Fibroblast of upper back skin (primary cell): ENCODE measurements at places on chromosomes 5 and 9.

GRCh38 chr5:95806687-95807086, 15.8 kb downstream of the GLRX start:
- DNase-seq = no peak

- no peak for DNase-seq
Measured at GRCh38 chr5:126947146-126948010, 83.0 kb downstream of the MARCHF3 start.

DNA sequence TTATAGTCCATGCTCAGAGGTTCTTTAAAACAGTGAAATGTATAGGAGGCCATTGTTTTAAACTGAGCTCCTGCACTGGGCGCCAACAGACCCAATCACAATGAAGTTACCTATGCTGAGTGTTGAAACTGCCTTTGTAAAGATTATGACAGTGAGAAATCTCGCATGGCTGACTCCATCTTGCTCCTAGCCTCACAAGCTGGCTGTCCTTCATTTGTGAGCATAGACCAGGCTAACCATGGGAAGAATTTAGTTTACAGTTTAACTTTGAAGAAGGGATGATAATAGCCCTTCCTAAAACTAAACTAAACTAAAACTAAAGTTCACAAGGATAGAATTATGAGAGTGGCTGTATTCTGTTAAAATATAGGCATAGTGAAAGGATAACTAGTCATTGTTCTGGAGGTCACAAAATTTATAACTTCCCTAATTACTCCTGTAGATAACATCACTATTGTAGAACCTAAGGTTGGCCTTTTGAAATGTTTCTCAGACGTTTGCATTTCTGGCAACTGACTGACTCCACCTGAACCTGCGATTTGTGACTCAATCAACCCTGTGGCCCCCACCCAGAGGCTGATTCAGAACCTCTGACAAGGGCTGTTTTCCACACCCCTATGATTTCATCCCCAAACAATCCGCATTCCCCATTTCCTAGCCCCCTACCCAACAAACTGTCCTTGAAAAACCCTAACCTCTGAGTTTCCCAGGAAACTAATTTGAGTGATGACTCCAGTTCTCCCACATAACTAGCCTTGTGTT, 59.1 kb downstream of the HMHB1 start:
- peak; percentile 12 for DNase-seq

GRCh38 chr9:113566016-113566711, 102.6 kb downstream of the RGS3 start:
- DNase-seq = no peak

DNA sequence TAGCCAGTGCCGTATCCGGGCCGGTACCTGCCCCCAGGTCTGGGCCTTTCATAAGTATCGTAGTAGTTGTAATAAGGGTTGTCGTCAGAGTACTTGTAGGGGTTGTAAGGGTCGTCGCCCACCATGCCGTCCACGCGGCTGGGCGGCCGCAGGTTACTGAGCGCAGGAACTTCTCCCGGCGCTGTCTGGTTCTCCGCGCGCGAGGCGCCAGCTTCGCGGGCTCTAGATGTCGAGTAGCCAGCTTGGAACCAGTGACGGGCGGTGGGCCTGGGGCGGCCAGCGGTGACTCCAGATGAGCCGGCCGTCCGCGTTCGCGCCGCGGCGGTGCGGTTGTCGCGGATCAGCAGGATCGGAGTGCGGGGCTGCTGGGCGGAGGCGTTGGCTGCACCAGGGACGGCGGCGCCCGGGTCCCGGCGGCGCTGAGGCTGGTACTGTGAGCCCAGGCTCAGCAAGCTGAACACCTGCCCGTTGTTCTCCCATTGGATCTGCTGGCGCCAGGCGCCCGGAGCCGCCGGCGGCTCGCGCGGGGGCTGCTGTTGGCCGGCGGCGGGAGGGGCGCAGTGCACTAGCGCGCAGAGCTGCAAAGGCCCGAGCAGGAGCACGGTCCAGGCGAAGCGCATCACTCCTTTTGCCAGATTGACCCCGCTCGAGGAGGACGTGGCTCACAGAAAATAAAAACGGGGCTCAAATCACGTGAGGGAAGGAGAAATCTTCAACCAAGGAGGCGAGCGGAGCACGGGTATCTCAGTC, 518 bp downstream of the LOX start:
- no peak for DNase-seq

- DNase-seq = no peak
Measured at GRCh38 chr5:125415126-125415525, 668.7 kb upstream of the ZNF608 start.

DNA sequence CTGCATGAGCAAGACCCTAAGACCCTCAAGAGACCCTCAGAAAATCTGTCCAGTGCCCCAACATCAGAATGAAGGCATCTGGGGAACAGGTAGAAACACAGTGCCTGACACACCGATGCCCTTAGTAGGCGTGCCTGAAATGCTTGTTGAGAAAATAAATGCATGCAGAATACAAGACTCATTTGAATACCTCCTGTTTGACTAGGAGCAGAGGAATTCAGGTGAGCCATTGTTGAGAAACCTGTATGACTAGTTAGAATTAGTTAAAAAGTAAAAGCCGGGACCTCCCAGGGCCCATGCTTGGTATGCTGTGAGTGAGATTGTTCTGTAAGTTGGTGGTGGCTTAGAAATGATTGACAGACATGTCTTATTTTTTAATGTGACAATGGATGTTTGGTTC, 55.0 kb downstream of the WWC1 start:
- DNase-seq = no peak

- DNase-seq = no peak
Measured at GRCh38 chr5:15932066-15932465, 247.5 kb downstream of the MARCHF11 start.

DNA sequence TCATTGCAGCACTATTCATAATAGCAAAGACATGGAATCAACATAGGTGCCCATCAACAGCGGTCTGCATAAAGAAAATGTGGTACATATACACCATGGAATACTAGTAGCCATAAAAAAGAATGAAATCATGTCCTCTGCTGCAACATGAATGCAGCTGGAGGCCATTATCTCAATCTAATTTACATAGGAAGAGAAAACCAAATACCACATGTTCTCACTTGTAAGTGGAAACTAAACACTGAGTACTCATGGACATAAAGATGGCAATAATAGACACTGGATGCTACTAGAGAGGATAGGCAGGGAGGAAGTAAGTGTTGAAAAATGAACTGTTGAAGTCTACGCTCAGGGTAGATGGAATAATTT, 203.9 kb upstream of the CDH9 start:
- DNase-seq = no peak

DNA sequence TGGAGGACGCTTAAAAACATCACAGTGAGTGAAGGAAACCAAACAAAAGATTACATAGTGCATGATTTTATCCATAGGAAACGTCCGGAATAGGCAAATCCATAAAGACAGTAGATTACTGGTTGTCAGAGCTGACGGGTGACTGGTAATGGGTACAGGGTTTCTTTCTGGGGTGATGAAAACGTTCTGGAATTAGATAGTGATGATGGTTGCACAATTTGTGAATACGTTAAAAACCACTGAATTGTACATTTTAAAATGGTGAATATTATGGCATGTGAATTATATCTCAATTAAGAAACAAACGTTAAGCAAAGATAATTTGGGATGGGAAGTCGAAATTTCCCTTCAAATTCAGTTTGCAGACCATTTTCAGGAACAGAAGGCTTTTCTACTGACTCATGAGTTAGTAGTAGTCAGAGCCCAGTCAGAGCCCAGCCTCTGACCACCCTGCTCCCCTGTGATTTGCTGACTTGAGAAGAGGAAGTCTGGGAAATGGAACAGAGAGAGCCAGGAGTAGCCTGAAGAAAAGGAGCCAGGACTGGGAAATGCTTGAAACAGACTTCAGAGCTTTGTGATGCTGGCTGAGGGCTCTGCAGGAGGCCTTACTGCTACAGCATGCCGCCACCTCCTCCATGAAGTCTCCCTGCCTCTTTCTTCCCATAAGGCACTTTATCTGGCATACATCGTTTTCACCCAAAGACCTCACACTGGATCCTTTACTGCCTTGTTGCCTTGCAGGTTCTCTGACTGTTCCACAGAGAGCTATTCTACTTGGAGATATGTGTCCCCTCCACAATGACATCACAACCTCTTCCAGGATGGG, 46.4 kb upstream of the CTNNA1 start:
- DNase-seq = peak; percentile 86

- no peak for DNase-seq
Measured at GRCh38 chr5:74019923-74020322, 393.9 kb downstream of the ARHGEF28 start.

GRCh38 chr9:94804316-94804715, 77.8 kb downstream of the AOPEP start:
- DNase-seq = no peak

- no peak for DNase-seq
Measured at GRCh38 chr9:27280860-27281259, 16.1 kb downstream of the EQTN start.

DNA sequence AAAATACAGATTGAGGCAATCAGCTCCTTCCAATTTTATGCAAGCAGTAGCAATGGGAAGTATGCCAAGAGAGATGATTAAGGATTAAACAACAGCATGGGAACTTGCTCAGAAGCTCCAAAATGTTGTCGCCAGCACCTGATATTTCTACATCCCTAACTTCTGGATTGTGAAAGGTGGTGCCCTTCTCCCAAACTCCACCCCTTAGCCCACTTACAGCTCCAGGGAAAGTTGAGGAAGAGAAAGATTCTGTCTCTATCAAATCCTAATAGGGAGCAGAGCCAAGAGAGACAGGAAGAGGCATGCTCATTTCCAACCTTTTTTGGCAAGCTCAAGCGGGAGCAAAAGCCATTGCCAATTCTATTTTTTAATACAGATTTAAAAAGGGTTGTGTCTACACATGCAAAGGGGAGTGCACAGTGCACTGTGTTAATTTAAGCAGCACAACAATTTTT, 92.4 kb upstream of the NR3C1 start:
- peak; percentile 82 for DNase-seq

GRCh38 chr5:64595031-64595855, 89.4 kb downstream of the RGS7BP start:
- no peak for DNase-seq

DNA sequence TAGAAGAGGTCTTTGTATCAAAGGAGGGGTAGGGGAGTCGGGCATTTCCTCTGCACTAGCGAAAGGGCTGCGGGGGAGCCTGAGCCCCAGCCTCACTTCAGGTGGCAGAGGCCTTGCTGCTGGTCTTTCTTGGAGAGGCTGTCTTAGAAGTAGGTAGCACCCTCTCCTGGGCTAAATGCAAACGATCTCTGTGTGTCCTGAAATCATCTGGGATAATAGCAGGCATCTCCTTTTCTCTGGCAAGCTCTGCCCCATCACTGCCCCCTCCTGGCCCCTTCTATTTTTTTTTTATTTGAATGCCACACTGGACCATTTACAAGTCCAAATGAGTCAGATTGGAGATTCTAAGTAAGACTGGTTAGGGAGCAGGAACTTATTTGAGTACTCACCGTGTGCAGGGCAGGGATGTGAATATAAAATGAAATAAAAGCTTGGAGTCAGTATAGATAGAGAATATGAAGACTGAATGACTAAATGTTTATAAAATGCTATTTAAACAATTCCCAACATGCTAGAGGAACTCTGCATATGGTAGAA, 137.1 kb downstream of the FGF1 start:
- DNase-seq = peak; percentile 94

DNA sequence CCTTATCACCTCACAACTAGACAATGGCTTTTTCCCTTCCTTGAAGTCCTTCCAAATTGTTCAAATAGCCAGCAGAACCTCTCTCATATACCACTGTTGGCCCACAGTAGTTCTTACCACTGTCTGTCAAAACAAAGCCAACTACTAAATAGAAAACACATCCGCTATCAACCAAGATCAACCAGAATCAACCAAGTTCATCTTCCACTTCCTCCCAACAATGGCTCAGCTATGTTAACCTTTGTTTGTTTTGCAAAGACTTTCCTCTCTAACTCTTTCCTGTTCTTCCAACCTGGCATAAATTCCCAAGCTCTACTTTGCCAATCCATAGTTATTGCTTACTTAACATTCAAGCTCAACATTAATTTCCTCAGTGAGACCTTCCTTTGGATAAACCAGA, 15.2 kb downstream of the ELL2 start:
- no peak for DNase-seq

GRCh38 chr5:1265461-1266455, 29.1 kb downstream of the TERT start:
- no peak for DNase-seq

- DNase-seq = no peak
Measured at GRCh38 chr5:42454216-42454995, 31.2 kb downstream of the GHR start.

DNA sequence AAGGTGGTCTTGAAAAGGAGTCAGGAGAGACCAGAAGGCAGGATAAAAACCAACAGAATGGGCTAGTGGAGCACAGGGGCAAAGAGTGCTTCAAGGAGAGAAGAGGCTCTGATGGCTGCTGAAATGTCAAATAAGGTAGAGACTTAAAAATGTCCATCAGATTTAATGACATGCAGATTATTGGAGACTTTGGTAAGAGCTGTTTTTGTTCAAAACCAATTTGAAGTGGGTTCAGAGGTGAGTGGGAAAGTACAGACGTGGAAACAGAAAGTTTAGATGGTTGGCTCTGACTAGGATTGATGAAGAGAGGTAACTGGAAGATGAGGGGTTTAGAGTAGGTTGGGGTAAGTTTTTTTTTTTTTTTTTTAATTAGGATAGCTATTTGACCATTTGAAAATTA, 14.1 kb downstream of the SLC25A46 start:
- no peak for DNase-seq

GRCh38 chr5:178223828-178224335, 8.7 kb downstream of the PHYKPL start:
- DNase-seq = no peak

GRCh38 chr5:125315306-125315705, 568.9 kb upstream of the ZNF608 start:
- DNase-seq = no peak

GRCh38 chr5:112690605-112691338, 46.9 kb upstream of the APC start:
- no peak for DNase-seq

DNA sequence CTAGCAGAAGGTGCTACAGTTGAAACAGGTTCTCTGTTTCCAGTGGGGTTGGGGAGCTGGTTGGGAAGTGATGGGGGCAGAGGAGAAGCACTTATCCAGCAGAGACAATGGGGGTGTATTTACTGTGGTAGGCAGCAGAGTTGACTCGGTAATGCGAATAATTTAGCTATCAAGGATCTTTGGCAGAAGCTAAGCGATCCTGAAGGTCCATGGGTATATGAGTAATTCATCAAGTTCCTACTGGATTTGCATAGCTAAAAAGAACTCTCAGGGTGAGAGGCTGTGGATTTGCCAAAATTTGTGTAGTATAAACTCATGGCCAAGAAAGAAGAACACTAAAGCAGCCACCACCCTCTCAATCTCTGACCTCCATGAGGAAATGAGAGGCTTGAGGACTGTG, 61.2 kb upstream of the EGFLAM start:
- no peak for DNase-seq
